ENCODE measurements at places on chromosomes 7 and 10.

DNA sequence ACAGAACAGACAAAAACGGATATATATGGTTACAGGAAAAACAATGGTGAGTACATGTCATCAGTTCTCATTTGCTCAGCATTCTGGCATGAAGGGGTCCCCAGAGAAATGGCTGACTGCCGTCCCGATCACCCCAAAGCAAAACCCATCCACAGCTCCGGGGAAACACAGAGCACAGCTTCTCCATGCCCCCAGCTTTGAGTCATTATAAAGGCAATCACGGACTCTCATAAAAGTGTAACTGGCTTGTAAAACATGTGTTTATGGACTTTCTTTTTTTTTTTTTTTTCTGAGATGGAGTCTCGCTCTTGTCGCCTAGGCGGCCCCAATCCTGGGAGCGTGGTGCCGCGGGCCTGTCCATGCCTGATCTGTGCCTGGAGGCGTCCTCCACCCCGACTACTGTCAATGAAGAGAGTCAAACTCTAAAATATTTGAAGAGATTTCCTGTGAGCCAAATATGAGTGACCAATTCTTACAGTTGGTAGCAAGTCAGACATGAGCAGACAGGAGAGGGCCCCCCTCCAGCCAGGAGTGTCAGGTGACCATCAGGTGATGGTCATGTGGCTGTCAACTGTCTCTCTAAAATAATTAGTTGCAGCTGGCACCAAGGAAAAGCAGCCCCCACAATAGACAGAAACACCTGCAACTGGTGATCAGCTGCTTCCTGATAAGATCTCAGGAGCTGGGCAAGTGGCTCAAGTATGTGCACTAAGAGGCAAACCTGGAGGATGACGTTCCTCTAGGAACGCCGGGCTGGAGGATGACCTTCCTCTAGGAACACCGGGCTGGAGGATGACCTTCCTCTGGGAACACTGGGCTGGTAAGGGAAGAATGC is 21.7 kb upstream of the NOM1 start:
- no peak for DNase-seq

- DNase-seq: no peak
Observed at GRCh38 chr7:155481764-155482163, 23.8 kb downstream of the EN2 start.

- peak; percentile 27 for DNase-seq
Observed at GRCh38 chr7:116776610-116777289, 85.6 kb upstream of the CAPZA2 start.

GRCh38 chr10:73959484-73960243 is 38.3 kb upstream of the VCL start:
- DNase-seq: no peak

GRCh38 chr10:93190372-93190771 is 116.7 kb downstream of the CYP26A1 start:
- no peak for DNase-seq

DNA sequence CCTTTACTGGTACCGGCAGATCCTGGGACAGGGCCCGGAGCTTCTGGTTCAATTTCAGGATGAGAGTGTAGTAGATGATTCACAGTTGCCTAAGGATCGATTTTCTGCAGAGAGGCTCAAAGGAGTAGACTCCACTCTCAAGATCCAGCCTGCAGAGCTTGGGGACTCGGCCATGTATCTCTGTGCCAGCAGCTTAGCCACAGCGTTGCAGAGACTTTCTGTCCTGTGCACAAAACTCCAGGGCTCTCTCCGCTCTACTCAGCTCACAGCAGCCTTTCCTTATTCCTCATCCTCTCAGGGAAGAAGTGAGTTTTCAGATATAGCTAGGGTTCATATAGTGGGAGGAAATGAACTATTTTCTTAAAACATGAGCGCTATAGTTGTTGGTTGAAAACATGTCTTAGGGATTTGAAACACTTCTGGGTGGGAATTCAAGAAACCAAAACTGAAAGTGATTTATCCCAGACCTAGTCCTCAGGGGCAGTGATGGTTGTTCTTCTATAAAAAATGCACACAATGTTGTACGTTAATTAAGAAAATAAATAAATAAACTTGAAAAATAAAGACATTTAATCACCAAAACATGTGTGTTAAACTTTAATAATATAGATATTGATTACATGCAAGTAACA is 150.2 kb upstream of the PRSS58 start:
- DNase-seq: no peak

DNA sequence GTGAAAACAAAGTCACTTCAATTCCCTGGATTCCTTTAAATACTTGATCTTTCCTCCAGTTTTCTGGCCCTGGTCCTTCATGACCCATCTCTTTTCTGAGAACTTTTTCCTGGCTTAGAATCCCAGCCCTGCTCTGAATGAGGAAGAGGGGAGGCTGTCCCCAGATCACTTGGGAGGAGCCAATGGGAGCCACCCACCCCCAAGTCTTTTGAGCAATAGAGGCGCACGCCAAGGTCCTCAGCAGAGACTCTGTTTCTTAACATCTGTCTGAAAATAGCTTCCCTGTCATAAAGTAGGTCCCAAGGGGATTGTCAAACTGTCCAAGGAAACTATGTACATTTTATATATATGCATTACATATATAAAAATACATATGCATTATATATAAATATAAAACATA is 126.8 kb downstream of the ADRA2A start:
- no peak for DNase-seq
